Nucleus accumbens (tissue), 56 donors: ENCODE measurements at places on chromosomes 12 and 14.

DNA sequence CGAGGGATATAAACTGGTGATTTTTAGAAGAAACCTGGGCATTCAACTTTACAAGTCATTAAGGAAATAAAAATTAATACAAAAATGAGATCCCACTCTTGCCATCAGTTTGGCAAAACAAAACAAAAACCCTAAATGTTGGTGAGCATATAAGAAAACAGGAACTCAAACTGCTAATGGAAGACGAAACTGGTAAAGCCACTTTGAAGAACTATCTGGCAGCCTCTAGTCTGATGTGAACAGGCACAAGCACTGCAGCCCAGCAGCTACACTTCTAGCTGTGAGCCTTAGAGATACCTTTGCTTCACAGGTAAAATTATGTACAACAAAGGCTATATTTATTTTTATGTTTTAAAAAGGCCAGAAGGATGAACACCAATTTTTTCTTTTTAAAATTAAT, 459.6 kb downstream of the ZFP36L1 start:
- no peak for DNase-seq

- no peak for DNase-seq
Observed at GRCh38 chr14:64326502-64326901, 32.3 kb upstream of the ESR2 start.

DNA sequence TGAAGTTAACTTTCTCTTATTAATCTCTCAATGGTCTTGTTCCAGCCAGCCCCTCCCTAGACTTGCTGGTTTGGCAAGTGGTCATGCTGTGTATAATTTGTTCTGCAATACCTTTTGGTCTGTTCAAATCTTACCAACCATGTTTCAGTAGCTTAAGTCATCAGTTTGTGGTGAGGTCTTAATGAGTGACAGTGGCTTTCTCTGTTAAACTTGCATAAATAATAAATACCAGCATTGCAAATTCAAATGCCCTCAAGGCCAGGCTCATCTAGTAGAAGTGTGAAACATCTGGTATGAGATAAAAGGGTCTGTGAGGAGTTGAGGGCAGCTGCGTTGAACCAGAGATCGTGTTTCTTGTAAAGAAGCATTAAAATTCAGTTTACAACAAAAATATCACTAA, 319.5 kb downstream of the TMEM117 start:
- DNase-seq: no peak

- no peak for DNase-seq
Observed at GRCh38 chr14:39592116-39592789, 160.0 kb upstream of the FBXO33 start.

- DNase-seq: no peak
Observed at GRCh38 chr14:38056270-38056669, 151.4 kb upstream of the SSTR1 start.

GRCh38 chr12:9134981-9135628, 19.4 kb upstream of the A2M start:
- DNase-seq: no peak
